ENCODE measurements at places on chromosomes 4 and X.

DNA sequence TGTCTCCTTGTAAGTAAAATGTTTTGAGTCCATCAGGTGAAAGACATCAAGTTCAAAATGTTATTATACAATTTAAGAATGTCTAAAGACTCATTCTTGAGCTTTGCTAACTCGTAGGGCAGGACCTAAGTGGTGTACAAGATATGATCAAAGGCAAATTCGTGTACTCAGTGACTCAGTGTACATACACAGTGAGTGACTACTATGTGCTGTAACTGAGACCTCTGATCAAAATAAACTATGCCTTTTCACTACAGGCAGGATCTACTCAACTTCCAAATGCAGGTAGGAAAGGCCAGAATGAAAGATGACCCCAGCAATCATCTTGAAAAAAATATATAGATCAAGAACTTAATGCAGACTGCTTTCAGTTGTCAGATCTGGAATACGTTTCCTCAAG lies 49.9 kb downstream of the ADGRG2 start:
- DNase-seq: no peak

DNA sequence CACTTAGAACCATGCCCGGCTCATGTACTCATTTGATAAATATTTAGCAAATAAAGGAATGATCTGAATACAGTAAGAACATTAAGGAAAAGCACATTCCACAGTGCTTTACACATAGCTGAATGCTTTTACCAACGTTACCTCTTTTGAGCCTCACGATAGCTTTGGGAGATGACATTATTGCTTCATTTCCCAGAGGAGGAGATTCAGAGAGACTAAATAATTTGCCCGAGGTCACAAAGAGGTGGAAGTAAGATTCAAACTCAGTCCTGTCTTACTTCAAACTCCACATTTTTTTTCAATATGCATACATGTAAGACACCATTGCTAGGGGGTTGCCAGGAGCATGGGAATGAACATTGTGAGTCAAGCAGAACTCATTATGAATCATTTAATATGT lies 538.5 kb downstream of the BCOR start:
- DNase-seq: no peak

GRCh38 chrX:141176586-141177451 lies at the start of gene LDOC1:
Gene LDOC1 (minus strand): TSS chrX:141177129. CDS start chrX:141177021, 108 bp downstream.
- DNase-seq: peak; percentile 63

GRCh38 chr4:77449171-77449570 lies 156.4 kb upstream of the CXCL13 start:
- no peak for DNase-seq

DNA sequence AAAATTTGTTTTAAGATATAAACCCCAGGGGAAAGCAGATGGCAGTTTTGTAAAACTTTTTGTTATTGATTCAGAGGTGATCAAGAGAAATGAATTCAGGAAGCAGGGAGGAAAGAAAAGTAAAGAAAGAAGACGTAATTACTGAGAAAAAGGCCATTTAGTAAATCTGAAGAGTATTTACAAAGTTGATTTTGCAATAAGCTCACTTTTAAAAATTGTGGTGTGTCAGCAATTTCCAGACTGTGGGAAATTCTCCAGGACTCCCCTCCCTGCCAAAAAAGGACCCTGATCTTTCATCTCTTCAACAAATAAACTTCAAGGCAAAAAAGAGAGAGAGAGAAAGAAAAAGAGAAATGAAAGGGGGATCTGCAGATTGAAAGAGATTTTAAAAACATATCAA lies 36.6 kb downstream of the PCYT1B start:
- no peak for DNase-seq

GRCh38 chr4:98544141-98544817 lies 114.1 kb downstream of the TSPAN5 start:
- no peak for DNase-seq

- DNase-seq: no peak
Measured at GRCh38 chr4:176753049-176753448, 39.7 kb downstream of the VEGFC start.

GRCh38 chr4:38538517-38538916 lies 125.5 kb upstream of the KLF3 start:
- no peak for DNase-seq

- no peak for DNase-seq
Measured at GRCh38 chr4:38791010-38791409, 8.2 kb upstream of the TLR10 start.

DNA sequence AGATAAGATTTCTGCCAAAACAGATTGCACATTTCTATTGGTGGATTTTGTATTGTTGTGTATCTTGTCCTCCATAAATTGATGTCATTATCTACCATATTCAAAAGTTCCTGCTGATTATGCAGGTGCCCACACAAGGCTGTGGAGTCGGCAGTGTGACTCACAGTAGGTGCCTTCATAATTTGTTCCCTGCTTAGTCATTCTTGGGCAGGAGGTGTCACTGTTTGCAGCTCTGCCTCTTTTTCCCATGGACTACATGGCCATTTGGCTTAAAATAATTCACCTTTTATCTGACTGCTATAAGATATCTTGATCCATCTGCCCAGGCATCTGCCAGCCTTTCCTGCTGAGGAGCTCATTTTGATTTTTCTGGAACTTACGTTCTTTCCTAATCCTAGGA lies 33.6 kb upstream of the ENPEP start:
- DNase-seq: no peak

- DNase-seq: no peak
Measured at GRCh38 chr4:90996813-90997212, 869.6 kb downstream of the CCSER1 start.

DNA sequence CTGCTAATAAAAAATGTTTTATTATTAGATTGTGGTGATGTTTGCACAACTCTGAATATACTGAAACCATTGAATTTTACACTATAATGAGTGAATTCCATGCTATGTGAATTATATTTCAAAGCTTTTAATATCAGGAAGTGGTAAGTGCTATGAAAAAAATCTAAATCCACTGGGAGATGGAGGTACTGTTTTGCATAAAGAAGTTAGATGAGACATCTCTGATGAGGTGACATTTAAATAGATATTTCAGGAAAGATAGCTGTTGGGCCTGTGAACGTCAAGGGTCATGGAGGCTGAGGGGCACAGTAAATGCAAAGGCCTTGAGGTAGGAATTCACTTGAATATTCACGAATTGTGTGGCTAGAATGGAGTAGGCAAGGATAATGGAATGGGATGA lies 12.3 kb downstream of the DCUN1D4 start:
- DNase-seq: no peak

DNA sequence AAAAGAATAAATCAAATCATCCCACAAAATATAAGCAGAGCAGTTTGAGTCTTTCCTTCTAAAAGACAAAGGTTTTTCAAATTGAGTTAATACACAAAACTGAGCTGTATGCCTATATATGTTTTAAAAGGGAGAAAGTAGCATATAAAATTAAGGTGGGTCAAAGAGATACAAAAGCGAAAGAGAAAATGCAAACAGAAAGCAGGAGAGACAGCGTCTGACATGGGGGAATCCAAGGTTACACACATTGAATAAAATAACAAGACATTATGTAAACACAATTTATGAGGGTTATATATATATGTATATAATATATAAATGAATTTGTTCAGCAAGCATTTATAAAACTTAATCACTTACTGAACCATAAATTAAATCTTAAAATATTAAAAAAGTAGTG lies 276.1 kb upstream of the LCORL start:
- DNase-seq: no peak

GRCh38 chr4:145011636-145012035 lies 86.4 kb downstream of the ANAPC10 start:
- DNase-seq: no peak

- no peak for DNase-seq
Measured at GRCh38 chrX:72714478-72714916, 391 bp upstream of the PHKA1 start.

DNA sequence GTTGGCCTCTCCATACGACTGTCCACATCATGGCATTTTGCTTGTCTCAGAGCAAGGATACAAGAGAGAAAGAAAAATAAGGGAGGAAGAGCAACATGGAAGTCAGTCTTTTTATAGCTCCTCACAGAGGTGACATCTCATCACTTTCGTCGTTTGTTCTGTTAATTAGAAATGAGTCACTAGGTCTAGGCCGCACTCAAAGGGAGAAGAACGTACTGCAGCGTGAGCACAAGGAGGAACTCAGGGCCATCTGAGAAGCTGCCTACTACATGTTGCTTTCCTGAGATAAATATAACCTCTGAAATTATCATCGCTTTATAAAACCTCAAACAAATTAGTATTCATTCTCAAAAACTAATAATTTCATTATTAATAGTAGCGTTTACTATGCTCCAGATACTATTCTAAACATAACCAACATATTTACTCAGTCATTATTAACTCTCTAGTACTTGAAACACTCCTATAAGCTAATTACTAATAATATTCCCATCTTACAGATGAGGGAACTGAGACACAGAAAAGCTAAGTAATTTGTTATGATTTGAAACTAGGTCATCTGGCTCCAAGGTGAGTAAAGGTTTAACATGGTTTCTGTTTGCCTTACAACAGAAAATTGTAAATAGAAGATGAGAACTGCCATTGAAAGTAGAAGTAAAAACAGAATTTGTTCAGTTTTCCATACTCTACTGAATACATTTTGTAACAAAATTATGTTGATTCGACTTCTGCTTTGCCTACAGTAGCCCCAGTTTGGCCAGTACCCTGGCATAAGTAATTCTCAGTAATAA lies 213.2 kb upstream of the UGT8 start:
- DNase-seq: no peak

DNA sequence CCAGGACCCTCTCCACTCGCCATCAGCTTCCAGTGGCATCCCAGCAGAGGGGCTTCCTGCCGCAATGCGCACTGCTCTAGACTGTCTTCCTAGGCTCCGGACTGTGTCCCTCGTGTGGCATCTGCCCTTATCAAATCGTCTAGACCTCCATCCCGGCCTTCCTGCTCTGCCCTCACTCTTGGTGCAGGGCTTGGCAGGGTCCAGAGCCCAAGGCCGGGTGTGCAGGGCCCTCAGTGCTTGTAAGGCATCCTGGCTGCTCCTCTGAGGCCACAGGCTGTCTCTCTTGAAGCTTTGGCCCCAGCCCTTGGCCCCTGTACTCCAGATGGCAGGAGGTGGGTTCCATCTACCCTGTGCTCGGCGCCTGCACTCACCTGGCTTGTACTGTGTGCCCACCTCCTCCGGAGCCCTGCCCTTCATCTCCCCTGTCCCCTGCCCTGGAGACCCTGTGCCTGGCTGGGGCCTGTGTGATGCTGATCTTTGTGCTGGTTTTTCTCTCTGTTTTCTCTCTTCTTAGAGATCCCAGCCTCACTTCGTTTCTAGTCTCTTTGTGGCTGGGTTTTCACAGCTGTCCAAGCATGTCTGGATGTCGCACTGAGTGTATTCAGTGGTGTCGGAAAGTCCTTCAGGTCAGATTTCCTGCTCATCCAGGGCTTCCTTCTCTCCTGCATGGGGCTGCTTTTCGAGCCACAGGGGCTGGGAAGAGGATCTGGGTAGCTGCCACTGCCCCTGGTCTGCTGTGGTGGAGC lies 3.7 kb upstream of the TREX2 start:
- DNase-seq: no peak

DNA sequence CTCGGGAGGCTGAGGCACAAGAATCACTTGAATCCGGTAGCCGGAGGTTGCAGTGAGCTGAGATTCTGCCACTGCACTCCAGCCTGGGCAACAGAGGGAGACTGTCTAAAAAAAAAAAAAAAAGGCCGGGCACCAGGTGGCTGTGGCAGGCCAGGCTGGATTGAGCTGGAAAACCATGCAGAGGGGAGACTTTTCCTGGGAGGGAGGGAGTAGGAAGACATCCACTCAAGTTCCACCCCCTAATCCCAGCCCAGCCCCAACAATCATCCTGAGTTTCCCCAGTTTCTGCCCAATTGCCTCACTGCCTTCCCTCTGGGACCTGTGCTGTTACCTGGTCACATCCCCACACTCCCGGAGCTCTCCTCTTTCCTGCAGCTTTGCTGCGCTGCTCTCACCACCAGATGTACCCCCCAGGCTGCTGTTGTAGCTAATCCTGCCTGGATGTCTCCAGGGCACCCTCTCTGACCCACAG lies 9.0 kb upstream of the TSPYL2 start:
- no peak for DNase-seq

GRCh38 chrX:110251526-110251925 lies 66.4 kb downstream of the AMMECR1 start:
- DNase-seq: no peak

GRCh38 chr4:151804086-151804630 lies 43.4 kb upstream of the GATB start:
- DNase-seq: no peak

DNA sequence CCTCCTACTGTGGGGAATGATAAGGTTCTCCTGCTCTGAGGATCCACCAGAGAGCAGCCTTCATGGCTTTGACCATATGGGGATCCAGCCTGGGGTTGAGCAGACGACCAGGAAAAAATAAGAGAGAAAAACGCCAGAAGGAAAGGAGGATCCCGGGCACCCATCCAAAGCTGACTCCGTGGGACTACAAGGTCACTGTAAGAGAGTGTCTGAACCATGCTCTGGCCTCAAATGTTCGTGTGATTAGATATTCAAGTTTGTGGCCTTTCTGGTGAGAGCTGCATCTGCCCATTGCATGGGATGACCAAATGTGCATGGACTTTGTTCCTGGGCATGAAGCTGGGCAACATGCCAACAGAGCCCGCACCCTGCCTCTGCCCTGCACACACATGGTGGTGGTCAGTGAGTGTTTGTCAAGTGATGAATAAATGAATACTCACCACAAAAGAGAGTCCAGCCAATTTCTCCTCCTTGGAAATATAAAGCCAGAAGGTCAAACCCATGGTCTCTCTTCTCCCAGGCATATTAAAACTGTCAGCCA lies 346.0 kb upstream of the GATB start:
- no peak for DNase-seq

GRCh38 chr4:114597410-114598115 lies 1.0 kb upstream of the UGT8 start:
- DNase-seq: no peak

DNA sequence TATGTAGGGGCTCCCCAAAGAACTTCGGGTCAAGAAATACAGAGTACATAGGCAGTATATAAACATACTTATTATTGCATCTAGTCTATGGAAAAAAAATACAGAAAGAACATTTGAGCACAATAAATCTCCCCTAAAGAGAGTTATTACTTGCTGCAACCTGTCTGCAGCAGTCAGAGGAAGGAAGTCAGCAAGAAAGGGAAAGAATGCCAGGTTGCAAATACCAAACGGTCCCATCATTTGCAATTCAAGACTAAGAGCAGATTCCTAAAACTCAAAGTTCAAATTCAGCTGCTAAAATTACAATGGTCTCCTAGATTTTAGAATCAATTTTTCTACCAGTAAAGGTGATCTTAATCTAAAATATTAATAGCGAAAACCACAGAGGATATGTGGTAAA lies 236.2 kb upstream of the NUDT6 start:
- DNase-seq: no peak

- DNase-seq: no peak
Measured at GRCh38 chr4:124684301-124684700, 28.2 kb downstream of the ANKRD50 start.

- DNase-seq: peak; percentile 35
Measured at GRCh38 chr4:71004281-71004851, 10.9 kb downstream of the DCK start.

DNA sequence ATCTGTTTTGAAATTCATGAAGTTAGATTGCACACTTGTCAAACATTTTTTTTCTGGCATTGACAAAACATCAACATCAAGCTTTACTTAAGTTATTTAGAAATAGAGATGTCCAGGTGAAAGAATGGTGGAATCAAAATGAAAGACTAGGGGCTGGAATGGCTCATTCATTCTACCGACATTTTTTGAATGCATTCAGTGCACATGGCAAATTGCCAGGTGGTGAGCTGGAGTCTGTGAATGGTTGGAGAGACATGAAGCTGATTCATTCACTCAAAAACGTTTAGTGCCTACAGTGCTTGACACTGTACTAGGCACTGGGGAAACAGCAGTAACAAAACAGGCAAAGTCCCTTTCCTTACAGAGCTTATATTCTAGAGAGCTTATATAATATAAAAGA lies 292.4 kb downstream of the PPP1R2C start:
- no peak for DNase-seq

- DNase-seq: peak; percentile 27
Measured at GRCh38 chrX:119273420-119274192, 37.5 kb downstream of the PGRMC1 start.
